Panc1 (cell line): ENCODE measurements at places on chromosomes 6 and 20.

DNA sequence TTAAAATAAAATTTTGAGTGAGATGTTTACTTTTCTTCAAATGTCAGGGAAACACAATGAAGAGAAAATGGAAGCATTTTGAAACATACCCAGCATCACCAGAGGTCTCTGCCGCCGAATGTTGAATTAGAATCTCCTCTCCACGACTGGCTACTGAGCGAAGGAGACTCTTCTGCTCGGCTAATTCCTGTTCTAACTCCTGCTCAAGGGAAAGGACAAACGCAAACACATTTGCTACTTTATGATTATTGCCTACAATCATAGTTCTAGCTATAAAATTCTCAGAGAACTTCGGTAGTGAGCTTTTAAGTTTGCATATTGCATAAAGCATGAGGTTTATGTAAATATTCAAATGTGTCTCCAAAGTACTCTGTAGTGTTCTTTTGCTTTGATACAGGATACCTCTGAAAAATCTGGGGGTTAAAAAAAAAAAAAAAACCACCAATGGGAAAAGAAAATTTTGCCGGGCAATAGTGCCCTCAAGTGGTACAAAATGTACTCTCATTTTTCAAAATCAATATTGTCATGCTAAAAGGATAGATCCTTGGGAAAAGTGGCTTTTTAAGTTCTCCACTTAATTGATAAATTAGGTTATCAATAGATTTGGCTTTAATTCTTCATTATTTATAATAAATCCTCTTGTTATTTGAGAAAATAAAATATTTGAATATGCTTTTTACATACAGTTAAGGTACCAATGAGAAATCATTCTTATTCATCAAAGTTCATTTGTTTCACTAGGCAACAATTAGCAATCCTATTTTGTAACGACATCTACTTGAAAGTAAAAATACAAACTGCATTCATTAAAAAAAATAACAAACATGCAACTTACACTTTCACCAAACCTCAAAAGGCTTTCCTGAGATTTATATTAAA is 369.0 kb downstream of the SYNE1 start:
- peak; percentile 4 for DNase-seq

GRCh38 chr20:15138548-15139126 is 801.2 kb upstream of the FLRT3 start:
- no peak for DNase-seq

- no peak for DNase-seq
Observed at GRCh38 chr20:56985066-56985685, 281.3 kb downstream of the BMP7 start.

DNA sequence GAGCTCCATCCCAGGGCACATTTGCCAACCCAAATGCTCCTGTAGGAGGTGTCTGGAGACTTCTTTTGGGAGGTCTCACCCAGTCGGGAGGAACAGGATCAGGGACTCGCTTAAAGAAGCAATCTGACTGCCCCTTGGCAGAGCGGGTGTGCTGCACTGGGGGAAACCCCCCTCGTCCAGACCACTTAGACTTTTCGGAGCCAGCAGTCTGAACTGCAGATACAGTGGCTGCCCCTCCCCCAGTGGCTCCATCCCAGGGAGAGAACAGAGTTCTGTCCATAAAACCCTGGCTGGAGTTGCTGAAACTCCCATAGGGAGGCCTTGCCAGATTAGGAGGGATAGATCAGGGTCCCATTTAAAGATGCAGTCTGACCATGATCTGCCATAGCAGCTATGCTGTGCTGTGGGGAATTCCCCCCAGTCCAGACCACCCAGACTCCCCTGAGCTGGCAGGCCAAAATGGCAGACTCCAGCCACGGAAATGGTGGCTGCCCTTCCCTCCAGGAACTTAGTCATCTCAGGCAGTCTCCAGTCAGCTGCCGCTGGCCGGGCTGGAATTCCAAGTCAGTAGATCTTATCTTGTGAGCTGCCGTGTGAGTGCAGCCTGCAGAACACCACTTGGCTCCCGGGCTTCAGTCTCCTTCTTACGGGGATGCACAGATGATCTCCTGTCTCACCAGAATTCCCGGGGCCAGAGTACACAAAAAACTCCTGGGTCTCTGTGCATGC is 278.1 kb upstream of the SASH1 start:
- DNase-seq, result no peak

DNA sequence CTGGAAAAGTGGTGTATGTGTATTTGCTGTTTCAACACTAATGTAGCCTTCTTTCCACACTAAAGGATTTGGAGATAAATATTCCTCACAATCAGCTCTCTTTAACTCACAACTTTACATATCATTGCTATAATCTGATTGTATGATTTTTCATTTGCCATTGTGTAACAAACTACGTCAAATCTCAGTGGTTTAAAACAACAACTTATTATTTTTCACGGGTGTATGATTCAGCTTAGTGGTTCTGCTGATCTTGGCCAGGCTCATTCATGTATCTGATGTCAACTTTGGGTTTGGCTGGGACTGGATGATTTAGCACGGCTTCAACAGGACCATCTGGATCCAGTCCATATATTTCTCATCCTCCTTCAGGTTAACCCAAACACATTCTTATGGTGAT is 55.4 kb upstream of the TMX4 start:
- DNase-seq, result no peak

- no peak for DNase-seq
Observed at GRCh38 chr6:128282961-128283360, 237.4 kb downstream of the PTPRK start.

DNA sequence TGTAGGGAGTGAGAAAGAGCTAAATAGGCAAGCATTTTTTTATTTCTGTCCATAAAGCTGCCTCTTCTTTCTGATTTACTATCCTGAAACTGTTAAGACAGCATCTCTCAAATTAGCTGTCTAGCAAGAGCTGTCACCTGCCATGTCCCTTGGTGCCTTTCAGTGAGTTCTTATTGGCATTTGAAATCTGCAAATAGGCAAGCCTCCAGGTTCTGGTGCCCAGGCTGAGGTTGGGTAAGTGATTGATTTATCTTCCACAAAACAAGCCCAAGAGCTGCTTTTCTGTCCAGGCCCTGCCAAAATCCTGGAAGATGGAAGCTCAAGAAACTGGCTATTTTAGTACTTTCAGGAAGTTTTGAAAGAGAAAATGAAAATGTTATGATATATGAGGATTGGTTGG is 22.4 kb downstream of the MANEA start:
- no peak for DNase-seq

- no peak for DNase-seq
Observed at GRCh38 chr6:18976966-18977365, 589.8 kb downstream of the RNF144B start.

DNA sequence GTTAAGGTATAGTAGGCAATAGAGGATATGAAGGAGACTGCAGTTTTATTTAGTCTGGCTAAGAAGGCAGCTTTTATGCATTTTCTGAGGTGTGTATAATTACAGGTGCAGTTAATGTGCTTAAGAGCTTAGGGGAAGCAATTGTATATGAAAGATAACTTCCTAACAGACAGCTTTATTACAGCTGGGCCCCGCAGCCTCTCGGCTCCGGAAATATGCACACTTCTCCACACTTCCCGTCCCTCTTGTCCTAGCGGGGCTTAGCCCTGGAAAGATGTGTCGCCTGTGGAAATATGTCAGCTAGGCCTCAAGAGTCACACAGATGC is 178.4 kb upstream of the ARID1B start:
- DNase-seq, result no peak

DNA sequence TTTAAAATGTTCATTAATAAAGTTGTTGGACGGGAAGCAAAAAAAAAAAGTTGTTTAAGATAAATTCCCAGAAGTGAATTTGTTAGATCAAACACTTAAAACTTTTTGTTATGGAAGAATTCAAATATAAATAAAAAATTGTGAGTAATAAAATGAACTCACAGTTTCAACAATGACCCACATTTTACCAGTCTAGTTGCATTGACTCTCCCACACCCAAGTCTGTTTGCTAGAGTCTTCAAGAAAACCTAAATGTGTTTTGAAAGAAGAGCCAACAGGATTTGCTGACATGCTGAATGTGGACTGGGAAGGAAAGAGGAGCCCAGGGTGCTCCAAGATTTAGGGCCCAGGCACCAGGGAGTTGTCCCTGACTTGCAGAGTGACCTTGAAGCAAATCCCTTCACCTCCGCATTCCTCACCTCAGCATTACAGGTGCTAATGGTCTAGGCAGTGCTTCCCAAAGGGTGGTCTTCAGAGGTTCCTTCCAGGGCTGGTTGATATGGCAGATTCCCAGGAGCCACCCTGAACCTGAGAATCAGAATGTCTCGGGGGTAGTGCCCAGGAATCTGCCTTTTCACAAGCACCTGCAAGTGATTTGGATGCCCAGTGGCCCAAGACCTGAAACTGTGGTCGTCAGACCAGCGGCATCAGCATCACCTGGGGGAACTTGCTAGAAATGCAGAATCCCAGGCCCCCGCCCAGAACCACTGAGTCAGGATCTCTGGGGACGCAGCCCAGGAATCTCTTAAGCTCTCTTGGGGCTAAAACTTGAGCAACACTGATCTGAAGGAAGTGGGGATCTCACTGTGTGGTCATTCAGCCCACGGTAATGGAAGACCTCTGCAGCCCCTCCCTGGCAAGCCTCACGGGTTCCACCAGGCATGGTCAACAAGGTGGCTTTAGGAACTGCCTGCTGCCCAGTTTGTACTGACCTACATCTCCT is 31.1 kb downstream of the POFUT1 start:
- no peak for DNase-seq

- DNase-seq, result no peak
Observed at GRCh38 chr20:39658662-39659409, 696.7 kb downstream of the DHX35 start.

GRCh38 chr20:44041001-44041400 is 126.3 kb downstream of the TOX2 start:
- DNase-seq, result no peak

GRCh38 chr6:11730641-11731040 is 48.0 kb downstream of the ADTRP start:
- DNase-seq, result no peak

DNA sequence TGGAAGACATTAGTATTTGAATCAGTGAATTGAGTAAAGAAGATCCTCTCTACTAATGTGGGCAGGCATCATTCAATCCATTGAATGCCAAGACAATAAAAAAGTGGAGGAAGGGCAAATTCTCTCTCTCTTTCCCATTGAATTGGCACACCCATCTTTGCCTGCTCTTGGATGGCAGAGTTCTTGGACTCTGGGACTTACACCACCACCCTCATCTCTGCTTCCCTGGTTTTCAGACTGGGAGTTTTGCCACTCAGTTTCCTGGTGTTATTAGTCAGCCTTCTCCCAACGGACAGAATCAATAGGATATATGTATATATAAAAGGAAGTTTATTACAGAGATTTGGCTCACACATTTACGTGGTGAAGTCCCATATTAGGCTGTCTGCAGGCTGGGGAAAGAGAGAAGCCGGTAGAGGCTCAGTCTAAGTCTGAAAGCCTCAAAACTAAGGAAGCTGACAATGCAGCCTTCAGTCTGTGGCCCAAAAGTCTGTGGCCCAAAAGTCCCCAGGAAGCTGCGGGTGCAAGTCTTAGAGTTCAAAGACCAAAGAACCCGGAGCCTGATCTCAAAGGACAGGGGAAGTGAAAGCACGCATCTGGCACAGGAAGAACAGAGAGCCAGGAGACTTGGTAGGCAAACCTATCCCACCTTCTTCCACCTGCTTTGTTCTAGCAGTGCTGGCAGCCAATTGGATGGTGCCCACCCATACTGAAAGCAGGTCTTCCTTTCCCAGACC is 64.4 kb downstream of the SMPDL3A start:
- DNase-seq, result no peak

DNA sequence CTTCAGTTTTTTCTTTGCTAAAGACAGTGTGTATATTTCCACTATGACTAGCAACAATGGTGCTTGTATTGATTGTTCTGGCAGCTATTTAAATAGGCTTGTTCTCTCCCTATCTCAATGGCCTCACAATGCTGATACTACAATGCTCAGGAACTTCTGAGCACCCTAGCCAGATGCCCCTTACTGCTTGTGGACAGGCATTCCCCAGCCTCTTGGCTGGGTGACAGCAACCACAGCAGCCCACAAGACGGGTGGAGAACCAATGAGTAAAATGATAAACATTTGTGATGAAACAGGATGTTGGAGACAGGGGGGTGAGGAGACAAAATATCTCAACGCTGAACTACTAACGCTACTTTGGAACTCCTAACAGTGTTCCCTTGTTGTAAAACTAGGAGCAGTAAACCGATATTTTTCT is 42.3 kb downstream of the HIVEP2 start:
- peak; percentile 87 for DNase-seq

GRCh38 chr20:63128956-63129355 is 87.0 kb downstream of the YTHDF1 start:
- no peak for DNase-seq

- no peak for DNase-seq
Observed at GRCh38 chr20:60480950-60481742, 522.9 kb downstream of the CDH26 start.

GRCh38 chr6:150324044-150324443 is 44.8 kb upstream of the IYD start:
- DNase-seq, result no peak

GRCh38 chr6:125095580-125096301 is 57.8 kb upstream of the TPD52L1 start:
- DNase-seq, result no peak

GRCh38 chr6:87929843-87930288 is 117.8 kb upstream of the SPACA1 start:
- peak; percentile 64 for DNase-seq

DNA sequence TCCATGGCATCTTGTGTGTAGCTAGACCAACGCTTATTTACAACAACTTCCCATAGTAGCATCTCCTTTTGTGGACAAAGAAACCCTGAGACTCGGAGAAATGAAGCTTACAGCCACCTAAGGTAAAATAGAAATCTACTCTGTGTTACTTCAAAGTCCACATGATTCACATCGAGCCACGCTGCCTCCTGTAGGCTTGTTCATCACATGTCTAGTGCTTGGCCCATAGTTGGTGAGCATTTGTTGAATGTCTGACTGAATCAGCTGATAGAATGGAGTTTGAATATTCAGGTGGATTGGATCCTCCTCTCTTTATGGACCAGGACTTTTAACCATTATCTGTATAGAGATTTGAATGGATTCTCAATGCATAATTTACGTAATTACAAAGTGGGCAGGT is 130.7 kb downstream of the CCDC170 start:
- no peak for DNase-seq

- DNase-seq, result no peak
Observed at GRCh38 chr6:164168595-164168994, 754.1 kb downstream of the QKI start.

DNA sequence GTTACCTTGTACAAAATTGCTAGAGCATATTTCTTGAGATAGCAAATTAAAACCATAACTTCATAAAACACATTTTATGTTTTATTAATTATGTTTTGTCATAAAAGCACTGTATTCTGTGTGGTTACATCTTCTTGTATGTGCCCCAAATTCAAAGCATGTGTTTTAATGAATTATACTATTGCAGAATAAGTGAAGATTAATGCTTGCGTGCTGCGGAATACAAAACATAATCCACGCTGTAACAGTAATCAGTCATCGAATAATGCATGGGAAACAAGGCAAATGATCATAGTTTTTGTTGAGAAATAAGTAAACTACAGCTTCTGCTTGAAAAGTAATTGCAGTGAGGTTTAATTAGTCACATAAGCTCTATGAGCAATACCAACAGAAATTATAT is 459.2 kb upstream of the SOX4 start:
- no peak for DNase-seq

GRCh38 chr6:133394630-133395029 is 153.5 kb downstream of the EYA4 start:
- no peak for DNase-seq
